Thyroid gland (tissue), 4 donors: ENCODE measurements at places on chromosomes 11 and 22.

DNA sequence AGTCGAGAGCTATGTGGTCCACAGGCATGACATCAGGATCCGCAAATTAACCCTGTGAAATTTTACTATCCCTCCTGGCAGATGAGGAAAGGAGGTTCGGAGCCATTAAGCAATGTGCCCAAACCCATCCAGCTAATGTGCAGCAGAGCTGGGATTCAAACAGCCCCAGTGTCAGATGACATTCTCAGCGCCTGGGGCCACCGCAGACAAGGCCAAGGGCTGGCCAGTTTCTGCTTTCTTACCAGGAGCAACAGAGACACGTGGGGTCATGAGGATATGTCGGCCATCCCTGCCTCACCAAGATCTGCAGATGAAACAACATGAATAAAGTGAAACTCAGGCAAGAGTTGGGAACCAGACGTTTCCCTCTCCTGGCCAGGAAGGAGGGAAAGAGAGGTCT, 110.2 kb downstream of the TENM4 start:
- no peak for DNase-seq

- no peak for DNase-seq
These were observed 23.3 kb upstream of the PLEKHB1 start for GRCh38 chr11:73622926-73623593.

GRCh38 chr11:80841675-80842074, 1400.8 kb upstream of the TENM4 start:
- DNase-seq = no peak

DNA sequence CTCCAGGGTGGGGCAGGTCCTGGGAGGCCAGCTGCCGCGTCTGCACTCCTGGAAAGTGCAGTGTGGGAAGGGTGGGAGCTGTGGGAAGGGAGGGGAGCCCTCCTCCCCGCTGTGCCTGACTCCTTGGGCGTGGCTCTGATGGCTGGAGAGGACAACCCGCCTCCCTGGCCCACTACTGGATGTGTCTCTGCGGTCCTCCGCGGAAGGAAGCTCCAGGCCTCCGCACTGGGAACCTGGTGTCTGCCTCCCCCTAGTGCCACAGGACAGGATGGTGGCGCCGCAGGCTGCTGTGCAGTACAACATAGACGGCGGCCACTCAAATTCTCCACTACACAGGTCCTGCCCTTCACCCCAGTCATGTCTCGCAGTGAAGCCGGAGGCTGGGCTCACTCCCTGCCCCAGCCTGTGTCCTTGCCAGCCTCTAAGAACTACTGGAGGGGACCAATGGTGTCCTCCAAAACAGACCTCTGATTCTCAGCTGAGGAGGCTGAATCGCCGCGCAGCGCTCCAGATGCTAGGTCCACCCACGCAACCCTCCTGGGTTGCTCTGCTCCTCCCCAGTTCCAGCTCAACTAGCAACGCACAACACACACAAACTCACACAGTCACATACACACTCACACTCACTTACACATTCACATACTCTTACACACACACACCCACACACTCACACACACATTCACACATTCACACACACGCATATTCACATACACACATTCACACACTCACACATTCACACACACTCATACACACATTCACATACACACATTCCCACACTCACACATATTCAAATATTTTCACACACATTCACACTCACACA, 12.4 kb upstream of the DSCAML1 start:
- peak; percentile 61 for DNase-seq

- no peak for DNase-seq
These were observed 572.7 kb downstream of the SOX6 start for GRCh38 chr11:15783619-15784018.

DNA sequence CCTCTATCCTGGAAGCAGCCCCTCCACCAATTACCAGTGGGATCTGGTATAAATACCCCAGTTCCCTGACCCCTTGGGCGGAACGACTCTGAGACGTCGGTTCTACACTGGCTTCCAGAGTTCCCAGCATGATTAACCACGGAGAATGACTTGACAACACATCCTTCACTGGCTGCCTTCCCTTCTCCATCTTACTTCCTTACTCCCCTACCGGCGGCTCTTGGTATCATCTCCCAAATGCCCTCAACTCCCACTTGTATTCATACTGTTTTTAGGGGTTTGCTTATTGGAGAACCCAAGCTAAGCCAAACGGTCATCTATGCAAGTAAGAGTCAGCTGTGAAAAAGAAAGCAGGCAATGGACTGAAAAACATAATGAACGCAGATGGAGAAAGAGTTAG, 56.1 kb downstream of the APOL3 start:
- DNase-seq = no peak

GRCh38 chr22:39309881-39310714, 9.3 kb downstream of the RPL3 start:
- no peak for DNase-seq

DNA sequence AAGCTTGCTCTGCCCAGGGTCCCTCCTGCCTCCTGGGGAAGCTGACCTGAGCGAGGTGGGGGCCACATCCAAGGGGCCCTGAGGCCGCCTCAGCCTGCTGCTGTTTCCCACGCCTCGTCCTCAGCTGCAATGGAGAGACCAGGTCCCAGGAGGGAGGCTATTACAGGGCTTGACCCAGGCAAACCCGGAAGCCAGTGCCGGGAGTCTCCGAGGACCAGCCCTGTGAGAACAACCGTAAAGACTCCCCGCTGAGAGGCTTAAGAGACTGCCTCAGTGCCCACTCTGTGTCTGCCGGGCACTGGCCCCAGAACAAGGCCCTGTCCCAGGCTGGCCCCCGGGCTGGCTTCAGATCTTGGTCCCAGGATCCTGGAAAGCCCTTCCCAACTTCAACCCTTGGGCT, 124.3 kb upstream of the FGF3 start:
- no peak for DNase-seq

DNA sequence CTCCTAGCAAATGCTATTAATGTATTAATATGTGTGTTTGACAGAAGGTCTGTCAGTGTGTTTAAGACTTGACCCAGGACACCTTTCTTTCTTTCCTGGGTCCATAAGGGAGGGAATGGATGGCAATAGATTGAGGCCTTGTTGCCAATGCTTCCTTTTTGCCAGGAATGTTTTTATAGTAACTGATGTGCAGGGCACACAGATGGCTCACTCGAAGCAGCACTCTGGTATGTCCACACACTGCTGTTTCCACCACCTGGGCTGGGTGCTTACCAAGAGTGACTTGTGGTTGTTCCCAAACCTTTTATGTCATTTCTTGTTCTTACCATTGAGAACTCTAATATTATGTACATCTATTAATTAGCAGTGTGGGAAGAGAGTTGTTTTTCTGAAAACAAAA, 396.9 kb upstream of the SYN3 start:
- no peak for DNase-seq

DNA sequence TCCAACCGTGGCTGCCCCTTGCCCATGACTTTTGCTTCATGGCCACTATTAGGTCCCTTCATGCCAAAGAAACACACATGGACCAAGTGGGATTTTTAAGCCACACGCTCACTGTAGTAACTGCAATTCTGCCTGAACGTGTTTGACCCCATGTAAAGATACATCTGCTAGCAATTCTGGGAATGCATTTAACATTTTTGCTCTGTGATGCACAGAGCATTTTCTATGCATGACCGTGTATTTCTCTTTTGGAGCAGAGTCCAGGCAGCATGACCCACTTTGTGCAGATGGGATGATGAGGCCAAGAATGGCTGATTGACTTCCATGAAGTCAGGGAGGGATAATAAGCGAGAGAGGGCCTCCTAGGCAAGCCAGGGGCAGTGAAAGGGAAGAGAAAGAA, 108.5 kb downstream of the TP53I11 start:
- DNase-seq = no peak

- DNase-seq = no peak
These were observed 318.5 kb downstream of the MIAT start for GRCh38 chr22:26975865-26976264.

- DNase-seq = peak; percentile 90
These were observed at the start of gene ZBTB16 for GRCh38 chr11:114059278-114059983. ZBTB16 (plus strand) TSS chr11:114059711; CDS start chr11:114063301, 3,590 bp downstream.

DNA sequence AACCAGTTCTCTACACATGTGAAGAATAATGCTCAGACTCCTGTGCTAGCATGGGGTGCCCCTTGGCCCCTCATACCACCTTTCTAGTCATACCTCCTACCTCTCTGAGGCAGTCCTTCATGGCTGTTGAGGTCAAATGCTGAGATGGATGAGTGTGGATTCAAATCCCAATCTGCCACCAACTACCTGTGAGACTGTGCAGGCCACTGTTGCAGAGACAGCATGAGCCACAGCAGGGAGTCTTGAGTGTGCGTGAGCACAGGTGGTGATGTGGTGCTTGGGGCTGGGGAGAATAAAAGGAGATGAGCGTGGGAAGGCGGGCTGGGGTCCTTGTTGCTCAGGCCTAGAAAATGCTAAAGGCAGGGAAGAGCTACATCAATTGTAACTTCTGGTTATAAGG, 218.0 kb upstream of the E2F8 start:
- no peak for DNase-seq

DNA sequence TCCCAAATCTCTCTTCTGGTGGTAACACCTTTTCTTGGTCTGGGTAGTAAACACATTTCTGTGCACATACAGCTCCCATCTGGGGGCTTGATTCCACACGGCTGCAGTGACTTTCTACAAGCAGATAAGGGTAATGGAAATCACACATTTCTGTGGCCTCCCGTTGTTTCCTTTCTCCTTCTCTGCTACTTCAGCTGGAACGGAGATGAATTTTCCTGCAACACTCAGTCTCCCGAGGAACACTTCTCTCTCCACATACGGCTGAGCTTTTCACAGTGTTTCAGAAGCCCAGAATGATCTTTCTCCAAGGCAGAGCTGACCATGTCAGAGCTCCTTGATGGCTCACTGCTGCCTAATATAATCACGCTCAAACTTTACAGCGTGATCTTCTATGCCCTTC, 364.3 kb upstream of the NARS2 start:
- DNase-seq = peak; percentile 41

DNA sequence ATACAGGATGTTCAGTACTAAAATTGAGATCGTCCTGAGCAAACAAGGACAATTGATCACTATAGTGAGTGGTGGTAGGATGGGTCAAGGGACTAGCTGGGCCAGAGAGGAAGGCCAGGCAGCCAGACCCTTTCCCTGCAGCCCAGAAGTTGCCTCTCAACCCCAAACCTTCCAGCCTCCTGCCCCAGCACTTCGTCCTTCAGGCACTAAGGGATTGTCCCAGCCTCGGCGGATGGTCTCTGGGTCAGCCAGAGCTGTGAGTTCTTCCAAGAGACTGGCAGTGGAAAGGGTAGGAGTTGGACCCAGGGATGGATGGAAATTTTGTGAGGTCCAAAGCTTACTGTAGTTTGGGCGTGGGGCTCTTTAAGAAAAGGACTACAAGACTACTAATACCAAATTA, 3.6 kb upstream of the LMO1 start:
- no peak for DNase-seq

GRCh38 chr22:22360014-22360413, 115.4 kb downstream of the VPREB1 start:
- DNase-seq = no peak

DNA sequence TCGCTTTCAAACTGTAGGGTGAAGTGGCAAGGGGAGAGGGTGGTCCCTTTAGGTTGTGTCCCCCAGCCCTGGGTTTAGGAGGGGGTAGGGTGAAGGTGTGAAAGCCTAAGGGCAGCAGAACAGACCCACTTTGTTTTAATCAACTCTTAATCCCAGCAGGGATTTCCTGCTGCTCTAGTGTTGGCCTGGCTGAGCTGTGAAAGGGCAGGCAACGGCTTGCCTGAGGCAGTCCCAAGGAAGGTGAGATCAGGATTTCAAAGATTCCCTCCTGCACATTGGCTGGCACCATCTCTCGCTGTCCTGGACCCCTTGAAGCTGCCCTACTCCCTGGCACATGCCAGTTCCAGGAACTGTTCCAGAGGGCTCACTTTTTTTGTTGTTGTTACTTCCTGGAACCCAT, 221.3 kb downstream of the INSC start:
- DNase-seq = no peak

- DNase-seq = no peak
These were observed 3.6 kb downstream of the HPS4 start for GRCh38 chr22:26479792-26480610.

- no peak for DNase-seq
These were observed 180.2 kb downstream of the CHST1 start for GRCh38 chr11:45485070-45485707.

DNA sequence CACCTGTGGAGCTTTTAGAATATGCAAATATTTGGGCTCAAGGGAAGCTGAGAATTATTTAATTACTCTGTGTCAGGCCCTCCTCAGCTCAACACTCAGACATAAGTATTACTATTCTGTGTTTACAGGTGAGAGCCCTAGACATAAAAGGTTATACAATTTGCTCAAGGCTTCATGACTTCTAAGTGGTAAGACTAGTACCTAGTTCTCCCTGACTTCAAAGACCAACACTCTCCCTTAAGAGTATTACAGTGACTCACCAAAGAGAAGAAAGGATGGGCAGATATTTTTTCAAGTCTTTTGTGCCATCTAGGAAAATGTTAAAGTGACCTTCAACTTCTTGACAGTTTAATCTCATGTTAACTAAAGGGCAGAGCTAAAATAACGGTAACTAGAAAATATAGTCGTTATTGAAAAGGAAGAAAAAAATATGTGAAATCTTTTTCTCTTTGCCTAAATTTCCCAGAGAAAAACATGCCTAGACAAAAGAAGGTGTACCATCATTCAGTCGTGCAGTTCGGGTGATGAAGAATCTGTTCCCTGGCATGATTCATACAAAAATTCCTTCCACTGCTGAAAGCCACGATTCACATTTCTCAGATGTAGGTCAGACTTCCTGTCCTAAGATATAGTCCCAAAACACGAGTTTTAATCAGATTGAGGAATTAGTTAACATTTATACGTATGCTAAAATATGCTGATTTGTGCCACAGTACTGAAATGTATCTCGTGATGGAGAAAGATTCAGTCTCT, 849.1 kb upstream of the API5 start:
- no peak for DNase-seq

GRCh38 chr11:17001806-17002205, 12.4 kb downstream of the PLEKHA7 start:
- DNase-seq = no peak

DNA sequence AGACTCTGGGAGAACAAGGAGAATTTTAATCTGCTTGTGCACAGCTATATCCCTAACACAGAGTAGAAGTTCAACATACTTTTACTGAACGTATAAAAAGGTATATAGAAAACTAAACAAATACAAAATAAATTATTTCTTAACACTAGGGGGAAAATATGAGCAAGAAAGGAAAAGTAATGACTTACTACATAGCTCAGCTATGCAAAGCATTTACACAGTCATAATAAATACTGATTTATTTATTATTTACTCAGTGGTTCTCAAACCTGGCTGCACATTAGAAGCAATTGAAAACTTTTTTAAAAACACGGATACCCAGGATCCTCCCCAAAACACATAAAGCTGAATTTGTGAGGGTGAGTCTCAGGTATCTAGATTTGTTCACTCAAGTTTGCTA, 182.5 kb downstream of the TTC28 start:
- no peak for DNase-seq

DNA sequence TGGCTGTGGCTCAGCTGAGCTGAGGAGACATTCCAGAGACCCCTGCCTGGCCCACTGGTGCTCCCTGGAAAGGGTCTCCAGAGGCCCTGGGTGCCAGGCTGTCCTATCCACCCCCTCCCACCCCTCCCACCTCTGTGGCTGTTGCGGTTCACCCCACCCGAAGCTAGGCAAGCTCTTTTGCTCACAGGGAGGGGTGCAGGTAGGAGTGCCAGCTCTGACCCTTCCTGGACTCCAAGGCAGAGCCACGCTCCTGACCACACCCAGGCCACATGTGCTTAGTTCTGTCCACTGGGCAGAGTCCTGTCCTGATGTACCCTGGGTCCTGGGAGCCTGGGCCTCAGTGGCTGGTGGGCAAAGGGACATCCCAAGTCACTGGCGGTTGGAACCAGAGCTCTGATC, 16.4 kb downstream of the IL17REL start:
- DNase-seq = no peak

GRCh38 chr11:100777736-100778135, 90.6 kb downstream of the ARHGAP42 start:
- DNase-seq = no peak
